Activated naive CD8-positive, alpha-beta T cell treated with anti-CD3 and anti-CD28 coated beads, Interleukin-2, amount 10 ng/mL, durations not matched to agents 7 days and 5 days (primary cell): ENCODE measurements at places on chromosomes 2 and 18. TPM values are rescaled to one million over a fixed set of nuclear protein-coding genes. Genes with fewer than 3 reads are reported as not detected.

The KIAA2012 gene
- total RNA-seq: not detected

The KCNG2 gene
- not detected for total RNA-seq

GRCh38 chr2:58571181-58571852, 330.2 kb upstream of the FANCL start:
- peaks cover 2% of the 10 kb centered on the region for H3K27me3 ChIP-seq
- H3K27ac ChIP-seq: no peak overlapping the region
- H3K4me3 ChIP-seq: no peak overlapping the region

- no peak overlapping the region for H3K4me3 ChIP-seq
- H3K27me3 ChIP-seq: peaks cover 9% of the 10 kb centered on the region
- H3K4me1 ChIP-seq: no peaks in the 10 kb centered on the region
- no peak for DNase-seq
- H3K27ac ChIP-seq: no peak overlapping the region
- peaks cover 1% of the 10 kb centered on the region for H3K36me3 ChIP-seq
Observed at GRCh38 chr2:37500031-37500430, 155.6 kb downstream of the QPCT start.

The MAP3K2 gene
- 69.0 TPM for total RNA-seq

The MSTN gene
- not detected for total RNA-seq

The CPLX4 gene
- total RNA-seq: not detected
